ENCODE measurements at places on chromosomes 16 and 17.

DNA sequence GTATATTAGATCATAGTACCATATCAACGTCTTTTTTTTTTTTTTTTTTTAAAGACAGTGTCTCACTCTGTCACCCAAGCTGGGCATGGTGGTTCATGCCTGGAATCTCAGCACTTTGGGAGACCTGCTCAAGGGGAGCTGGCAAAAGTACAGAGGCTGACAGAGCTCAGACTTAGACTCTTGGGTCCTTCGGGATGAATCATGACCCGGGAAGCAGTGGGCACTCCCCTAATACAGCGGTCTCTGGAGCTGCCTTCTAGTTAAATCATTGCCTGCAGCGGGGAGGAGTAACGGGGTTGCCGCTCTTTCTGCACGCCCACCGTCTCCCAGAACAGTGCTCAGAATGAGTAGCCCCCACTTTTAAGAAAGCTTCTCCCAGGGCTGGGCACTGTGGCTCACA lies 174.4 kb downstream of the CPPED1 start:
- DNase-seq, result no peak

GRCh38 chr16:85573696-85574641 lies 39.2 kb upstream of the GSE1 start:
- DNase-seq, result no peak

GRCh38 chr17:67974185-67974584 lies 22.1 kb downstream of the C17orf58 start:
- no peak for DNase-seq

GRCh38 chr17:59371416-59372100 lies 40.1 kb downstream of the YPEL2 start:
- DNase-seq, result no peak

DNA sequence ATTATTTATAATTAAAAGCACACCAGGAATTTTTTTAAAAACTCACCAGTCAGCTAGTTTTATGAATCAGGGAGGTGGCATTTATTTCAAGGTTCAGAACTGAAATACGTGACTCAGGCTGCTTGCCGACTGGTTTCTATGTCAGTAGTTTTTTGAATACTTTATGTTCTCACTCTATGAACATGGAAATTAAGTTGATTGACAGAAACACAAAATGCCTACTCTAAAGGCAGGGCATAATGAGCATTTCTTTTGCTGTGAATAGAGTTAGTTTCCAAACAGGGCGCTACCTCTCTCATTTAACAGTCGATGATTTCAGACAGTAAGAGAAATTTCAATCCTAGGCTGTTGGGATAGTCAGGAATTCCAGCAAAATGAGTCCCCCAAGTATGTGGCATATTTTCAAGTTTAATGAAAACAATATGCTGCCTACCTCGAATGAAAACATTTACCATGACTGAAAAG lies 6.7 kb downstream of the HS3ST3B1 start:
- DNase-seq, result peak; percentile 81

- DNase-seq, result no peak
Measured at GRCh38 chr17:64736804-64737492, 74.8 kb upstream of the SMURF2 start.

DNA sequence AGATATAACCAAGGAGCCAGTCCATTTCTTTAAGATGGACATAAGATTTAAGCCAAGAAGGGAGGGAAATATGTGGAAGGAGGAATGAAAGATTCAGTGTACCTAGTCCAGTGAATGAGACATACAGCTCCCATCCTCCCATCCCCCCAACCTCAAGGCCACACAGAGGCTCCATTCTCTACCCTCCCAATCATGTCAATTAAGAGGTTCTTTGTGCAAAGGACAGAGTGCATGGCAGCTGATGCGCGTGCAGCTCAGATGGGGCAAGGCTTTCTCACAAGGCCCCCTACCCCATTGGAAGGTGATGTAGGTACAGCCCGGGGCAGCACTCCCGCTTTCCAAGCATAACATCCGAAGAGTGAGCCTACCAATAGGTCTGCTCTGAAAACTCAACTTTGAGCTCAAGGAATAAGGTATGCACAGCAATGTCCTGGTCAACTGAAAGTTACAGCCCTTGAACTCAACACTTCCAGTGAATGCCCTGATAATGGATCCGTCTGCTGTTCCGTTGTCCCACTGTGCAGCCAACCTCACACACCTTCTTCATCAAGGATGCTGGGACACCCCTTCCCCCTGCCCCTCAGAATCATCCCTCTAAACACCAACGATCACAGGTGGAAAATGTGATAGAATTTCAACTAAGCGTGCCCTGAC lies 458.1 kb downstream of the SOX9 start:
- no peak for DNase-seq

- DNase-seq, result no peak
Measured at GRCh38 chr17:5522476-5522875, 36.1 kb downstream of the MIS12 start.

DNA sequence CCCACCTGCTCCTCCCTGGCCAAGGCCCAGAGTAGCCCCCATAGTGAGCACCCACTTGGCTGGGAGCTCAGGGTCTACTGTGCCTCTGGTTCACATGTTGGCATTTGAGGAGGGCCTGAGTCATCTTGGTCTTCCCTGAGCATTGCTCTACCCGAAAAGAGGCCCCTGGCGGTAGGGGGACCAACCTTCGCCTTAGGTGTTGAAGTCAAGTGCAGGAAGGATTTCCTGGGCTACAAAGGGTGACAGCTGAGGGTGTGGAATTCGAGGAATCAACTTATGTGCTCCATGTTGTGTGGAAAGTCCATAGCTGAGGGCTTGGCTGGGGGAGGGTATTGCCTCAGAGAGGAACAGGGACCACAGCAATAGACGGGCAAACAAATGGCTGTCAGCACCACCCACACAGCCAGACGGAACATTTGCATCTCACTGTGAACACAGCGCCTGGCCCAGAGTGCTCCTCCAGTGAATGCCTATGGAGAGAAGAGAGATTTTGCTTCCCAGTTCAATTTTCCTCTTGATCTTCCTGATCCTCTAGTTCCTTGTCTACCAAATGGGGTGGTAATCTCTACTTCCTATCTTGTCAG lies 35.6 kb upstream of the NGFR start:
- DNase-seq, result no peak

GRCh38 chr17:72846399-72846798 lies 246.1 kb downstream of the SLC39A11 start:
- DNase-seq, result no peak

DNA sequence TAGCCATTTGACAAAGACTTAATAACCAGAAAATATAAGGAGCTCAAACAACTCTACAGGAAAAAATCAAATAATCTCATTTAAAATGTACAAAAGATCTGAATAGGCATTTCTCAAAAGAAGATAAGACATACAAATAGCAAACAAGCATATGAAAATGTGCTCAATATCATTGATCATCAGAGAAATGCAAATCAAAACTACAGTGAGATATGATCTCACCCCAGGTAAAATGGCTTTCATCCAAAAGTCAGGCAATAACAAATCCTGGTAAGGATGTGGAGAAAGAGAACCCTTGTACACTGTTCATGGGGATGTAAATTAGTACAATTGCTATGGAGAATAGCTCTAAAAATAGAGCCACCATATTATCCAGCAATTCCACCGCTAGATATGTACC lies 43.1 kb downstream of the HSD17B2 start:
- no peak for DNase-seq

GRCh38 chr17:9912121-9913099 lies 7.3 kb upstream of the RCVRN start:
- no peak for DNase-seq

DNA sequence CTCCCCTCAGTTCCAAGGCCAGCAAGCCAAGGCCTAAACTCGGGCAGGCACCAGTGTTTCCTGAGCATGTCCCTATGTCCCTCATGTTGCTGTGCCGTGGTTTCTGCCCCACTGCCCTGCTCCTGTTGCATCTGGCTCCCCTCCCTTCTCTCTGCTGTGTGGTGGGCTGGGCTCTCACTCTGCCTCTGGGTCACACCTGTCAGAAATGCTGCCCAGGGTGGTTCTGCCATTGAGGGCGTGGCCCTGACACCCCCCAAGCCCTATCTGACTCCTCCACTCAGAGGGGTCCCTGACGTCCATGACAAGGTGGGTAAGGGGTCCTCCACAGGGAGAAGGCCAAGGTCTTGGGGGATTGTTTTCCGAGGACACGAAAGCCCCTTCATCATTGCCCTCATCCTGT lies 9.2 kb upstream of the ITGA3 start:
- DNase-seq, result no peak

DNA sequence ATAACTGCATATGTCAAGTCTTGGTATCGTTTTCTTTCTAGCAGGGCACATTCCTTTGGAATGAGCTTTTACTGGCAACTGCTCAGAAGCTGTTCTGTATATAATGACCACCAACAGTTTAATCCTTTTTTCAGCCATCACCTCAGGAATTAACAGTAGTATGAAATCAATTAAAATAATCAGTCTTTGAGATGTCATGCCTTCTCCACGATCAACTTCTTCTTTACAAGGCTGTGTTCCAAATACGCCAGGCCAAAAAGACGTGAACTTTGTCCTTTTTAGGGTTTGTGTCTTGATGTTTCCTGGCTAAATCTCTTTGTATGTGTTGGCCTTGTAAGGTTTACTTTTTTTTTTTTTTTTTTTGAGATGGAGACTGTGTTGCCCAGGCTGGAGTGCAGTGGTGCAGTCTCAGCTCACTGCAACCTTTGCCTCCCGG lies 54.9 kb downstream of the ABCC1 start:
- DNase-seq, result no peak

DNA sequence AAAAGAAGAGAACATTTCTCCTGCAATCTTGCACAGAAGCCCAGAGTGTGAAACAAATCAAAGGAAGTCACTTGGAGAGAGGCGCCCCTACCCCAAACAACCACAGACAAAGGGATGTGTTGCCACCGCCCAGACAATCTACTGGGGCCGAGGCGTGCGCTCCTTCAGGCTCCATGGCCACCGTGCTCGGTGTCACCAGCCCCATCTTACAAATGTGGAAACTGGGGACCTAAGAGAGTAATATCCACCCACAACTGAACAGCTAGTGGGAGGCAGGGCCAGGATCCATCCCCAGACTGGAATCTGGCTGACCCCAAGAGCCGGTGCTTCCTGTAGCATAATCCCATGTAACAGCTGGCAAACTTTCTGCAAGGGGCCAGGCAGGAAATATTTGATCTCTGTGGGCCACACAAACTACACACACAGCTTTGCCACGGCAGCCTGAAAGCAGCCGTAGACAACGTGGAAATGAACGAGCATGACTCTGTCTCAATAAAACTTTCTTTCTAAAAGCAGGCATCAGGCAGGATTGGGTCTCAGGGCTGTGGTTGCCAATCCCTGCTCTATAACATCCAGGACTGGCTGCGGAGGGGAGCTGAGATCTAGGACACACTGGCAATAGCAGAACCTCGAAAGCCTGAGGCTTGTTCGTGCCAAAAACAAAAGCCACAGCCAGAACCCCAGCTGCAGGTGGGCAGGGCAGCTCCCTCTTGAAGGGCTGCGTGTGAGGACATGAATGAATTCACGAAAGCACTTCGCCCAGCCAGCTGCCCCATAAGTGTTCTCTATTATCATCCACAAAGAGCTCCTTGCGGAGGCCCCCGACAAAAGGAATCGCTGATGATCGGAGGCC lies 26.6 kb upstream of the GINS2 start:
- no peak for DNase-seq

DNA sequence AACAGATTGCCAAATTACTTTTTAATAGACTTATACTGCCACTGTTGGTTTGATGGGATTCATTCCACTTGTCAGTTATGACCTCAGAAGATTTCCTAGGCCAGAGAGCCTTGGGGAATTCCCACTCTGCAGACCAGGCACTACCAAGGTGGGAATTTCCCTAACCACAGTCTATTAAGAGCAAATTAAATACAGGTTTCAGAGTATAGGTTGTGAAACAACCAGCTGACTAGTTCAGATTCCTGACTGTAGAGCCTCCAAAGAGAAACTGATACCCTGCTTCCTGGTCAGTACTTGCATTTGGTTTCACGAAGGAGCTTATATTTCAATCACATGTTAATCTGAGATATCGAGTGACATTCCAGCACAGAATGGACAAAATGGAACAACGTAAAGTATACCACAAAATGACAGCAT lies 186.5 kb downstream of the STX8 start:
- peak; percentile 57 for DNase-seq

DNA sequence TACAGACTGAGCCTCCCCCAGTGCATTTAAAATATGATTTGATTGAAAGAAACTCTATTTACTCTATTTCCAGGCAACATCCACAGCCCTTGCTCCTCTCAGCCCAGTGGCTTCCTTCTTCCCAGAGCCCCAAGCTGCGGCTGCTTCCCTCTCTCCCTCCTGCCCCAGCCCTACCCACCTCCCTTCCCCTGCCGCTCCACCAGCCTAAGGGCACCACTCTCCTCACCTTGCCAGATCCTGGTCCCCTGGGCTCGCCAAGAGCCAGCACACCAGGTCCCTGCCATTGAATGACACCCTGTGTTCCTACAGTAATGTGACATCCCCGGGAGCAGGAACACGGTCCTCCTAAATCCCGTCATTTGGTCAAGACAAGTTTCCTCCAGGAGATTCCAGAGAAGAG lies 236.0 kb downstream of the RBFOX3 start:
- no peak for DNase-seq

DNA sequence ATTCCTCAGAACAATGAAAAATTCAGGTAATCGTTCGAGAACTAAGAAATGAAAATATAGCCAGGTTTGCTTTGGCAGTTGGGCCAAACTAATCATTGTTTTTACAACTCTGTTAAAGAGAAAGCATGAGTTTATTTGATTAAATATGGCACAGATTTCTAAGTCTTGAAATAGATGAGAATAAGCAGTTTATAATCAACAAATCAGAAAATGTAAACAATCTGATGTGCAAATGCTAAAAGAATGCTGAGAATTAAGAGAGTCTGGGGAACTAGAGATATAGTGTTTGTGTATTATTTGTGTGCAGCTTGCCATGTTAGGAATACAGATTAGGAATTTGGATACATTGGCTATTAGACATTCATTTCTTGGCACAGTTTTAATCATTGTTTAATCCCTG lies 212.5 kb downstream of the TANC2 start:
- no peak for DNase-seq

DNA sequence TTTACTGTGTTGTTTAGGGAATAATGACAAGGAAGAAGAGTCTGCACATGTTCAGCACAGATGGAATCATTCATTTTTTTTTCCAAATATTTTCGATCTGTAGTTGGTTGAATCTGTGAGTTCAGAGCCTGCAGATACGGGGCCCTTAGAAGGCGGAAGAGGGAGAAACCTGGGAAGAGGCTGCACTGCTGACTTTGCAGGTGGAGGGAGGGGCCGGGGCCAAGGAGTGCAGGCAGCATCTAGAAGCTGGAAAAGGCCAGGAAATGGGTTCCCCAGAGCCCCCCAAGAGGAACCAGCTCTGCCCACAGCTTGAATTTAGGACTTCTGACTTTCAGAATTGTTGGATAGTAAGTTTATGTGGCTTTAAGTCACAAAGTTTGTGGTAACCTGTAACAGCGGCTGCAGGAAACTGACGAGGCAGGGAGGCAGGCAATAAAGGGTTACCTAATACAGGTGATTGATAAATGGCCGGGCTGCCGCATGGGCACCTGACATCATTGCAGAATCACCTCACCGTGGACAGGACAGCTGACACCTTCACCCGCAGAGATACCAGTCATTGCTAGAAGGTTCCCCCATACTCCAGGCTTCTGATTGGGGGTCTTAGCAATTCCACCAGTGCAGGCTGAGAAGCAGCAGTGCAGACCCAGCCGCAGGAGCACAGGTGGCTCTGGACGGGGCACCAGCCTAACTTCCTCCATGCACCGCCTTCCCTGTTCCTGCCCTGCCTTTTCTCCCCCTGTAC lies 181.3 kb downstream of the IRF8 start:
- DNase-seq, result no peak
